Stimulated activated CD8-positive, alpha-beta memory T cell treated with anti-CD3 and anti-CD28 coated beads, Interleukin-4, amount 100 ng/mL, for 1 hour (primary cell): ENCODE measurements at places on chromosomes 11 and 22.
A peak's percentile ranks its signal among the peaks of the same experiment; 100 is the strongest.

DNA sequence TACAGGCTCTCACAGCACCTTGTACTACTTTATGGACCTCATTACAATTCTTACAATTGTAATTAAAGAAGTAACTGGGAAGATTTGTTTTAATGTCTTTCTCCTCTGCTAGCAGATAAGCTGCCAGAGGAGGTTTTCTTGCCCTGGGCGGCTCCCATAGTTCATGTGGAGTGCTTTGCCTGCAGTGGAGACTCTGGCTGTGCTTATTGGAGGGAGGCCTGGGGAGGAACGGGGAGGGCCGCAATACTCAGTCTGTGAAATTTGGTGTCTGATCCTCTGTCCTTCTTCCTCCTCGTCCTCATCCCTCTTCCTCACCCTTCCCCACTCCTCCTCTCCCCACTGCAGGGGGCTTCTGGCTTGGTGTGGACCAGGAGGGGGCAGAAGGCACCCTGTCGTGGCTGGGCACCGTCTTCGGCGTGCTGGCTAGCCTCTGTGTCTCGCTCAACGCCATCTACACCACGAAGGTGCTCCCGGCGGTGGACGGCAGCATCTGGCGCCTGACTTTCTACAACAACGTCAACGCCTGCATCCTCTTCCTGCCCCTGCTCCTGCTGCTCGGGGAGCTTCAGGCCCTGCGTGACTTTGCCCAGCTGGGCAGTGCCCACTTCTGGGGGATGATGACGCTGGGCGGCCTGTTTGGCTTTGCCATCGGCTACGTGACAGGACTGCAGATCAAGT, 5.6 kb downstream of the SLC35C1 start:
- no peak for DNase-seq

DNA sequence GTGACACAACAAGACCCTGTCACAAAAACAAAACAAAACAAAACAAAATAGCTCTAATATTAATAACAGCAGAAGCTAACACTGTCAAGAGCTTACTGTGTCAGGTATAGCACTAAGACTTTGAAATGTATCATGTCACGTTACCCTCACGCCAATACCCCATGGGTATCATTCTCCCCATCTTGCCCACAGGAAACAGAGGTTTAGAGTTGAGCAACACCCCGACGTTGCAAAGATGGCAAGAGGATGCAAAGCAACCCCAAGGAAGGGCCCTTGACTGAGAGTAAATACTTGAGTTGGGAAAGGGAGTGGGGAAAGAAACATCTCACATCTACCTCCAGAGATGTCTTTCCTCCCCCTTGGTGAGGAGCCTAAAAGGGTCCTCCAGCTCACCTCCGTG, 366.8 kb downstream of the LARGE1 start:
- no peak for DNase-seq

DNA sequence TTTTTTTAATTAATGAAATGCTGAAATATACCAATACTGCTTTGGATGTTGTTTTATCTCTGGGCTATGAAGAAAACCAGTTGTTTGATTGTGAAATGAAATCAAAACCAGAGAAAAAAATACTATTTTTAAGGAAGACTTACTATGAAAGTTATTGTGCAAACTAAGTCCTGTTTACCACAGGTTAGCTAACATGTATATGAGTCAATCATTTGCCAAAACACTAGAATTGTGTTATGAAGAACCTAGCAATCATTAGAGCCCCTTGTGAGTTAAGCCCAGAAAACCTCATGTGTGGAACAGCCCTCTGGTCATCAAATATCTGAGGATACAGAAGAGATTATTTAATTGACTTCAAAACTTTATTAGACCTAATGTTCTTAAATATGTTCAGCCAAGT, 83.7 kb downstream of the FAT3 start:
- DNase-seq: no peak

DNA sequence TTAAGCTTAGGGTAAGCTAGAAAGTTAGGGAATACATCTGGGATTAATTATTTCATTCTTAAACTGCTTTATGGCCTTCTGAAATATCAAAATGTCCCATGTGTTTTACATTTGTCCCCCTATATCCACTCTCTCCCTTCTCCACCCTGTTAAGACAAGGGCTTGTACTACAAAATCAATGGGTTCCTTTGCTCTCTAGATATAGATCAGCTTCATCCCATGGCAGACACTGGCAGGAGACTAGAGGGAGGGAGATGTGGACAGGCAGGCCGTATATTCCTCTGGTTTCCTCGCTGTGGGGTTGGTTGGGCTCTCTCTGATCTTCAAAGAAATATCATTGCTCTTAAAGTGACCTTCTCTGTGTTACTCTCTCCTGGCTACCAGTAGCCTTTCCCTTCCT, 1281.0 kb downstream of the LRRC4C start:
- DNase-seq: no peak

- no peak for DNase-seq
These were observed 23.9 kb upstream of the NNMT start for GRCh38 chr11:114272311-114272710.

DNA sequence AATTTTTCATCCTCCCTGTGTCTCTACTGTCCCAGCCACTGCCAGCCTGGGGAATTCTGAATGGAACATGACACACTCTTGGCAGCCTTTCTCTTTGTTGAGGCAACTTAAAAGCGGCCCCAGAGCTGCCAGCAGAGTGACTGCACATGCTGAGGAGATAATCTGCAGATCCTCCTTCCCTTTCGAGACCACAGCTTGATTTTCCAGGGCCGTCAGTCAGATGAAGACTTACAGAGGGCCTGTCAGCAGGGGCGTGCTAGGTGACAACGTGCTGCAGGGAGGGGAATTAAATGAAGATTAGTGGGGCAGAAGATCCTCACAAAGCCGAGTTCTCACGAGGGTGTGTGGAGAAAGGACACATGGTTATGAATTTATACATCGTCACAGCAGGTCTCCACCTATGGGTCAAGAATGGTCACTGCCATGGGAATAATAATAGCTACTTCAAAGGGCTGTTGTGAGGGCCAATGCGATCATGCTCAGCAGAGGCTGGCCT, 193.5 kb upstream of the PITPNB start:
- no peak for DNase-seq

- no peak for DNase-seq
These were observed 51.4 kb upstream of the RASD2 start for GRCh38 chr22:35489239-35489638.

GRCh38 chr11:70437111-70437784, 38.9 kb downstream of the CTTN start:
- DNase-seq: no peak

GRCh38 chr11:86671531-86672006, 847 bp downstream of the ME3 start:
- no peak for DNase-seq

GRCh38 chr11:119251114-119251513, 45.0 kb downstream of the CBL start:
- no peak for DNase-seq

DNA sequence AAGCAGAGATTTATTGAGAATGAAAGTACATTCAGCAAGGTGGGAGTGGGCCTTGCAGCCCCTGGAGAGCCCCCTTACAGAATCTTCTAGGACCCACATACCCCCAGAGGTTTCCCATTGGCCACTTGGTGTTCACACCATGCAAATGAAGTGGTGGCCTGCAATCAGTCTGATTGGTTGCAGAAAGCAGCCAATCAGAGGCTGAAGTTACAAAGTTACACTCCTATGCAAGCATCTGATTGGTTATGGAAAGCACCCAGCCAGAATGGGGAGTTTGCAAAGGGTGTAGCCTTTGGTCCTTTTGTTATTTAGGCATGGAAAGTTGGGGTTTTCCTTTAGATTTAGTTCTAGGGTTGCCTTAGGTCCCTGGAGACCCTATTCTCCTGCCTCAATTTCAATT, 34.9 kb downstream of the UVRAG start:
- DNase-seq: no peak

- DNase-seq: no peak
These were observed 36.7 kb downstream of the SPATA19 start for GRCh38 chr11:133808393-133809140.

DNA sequence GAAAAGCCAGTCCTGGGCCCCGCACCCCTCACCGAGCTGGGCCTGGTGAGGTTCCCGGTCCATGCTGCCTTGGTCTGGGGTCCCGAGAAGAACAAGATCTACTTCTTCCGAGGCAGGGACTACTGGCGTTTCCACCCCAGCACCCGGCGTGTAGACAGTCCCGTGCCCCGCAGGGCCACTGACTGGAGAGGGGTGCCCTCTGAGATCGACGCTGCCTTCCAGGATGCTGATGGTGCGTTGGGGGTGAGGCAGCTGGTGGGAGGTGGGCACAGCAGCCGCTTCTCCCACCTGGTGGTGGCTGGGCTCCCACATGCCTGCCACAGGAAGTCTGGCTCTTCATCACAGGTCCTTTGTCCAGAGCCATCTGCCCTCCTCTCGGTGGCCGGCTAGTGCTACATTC, 4.5 kb upstream of the SMARCB1 start:
- no peak for DNase-seq

DNA sequence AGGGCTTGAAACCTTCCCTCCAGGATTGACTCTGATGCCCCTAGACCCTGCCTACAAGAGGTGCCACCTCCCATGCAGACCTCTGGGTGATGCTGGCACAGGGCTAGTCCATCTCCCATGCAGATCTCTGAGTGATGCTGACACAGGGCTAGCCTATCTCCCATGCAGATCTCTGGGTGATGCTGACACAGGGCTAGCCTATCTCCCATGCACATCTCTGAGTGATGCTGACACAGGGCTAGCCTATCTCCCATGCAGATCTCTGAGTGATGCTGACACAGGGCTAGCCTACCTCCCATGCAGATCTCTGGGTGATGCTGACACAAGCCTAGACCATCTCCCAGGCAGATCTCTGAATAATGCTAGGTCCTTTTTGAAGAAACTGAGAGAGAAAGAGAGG, 321.7 kb downstream of the NTM start:
- no peak for DNase-seq

GRCh38 chr11:36265793-36266628, 23.2 kb downstream of the COMMD9 start:
- DNase-seq: no peak

DNA sequence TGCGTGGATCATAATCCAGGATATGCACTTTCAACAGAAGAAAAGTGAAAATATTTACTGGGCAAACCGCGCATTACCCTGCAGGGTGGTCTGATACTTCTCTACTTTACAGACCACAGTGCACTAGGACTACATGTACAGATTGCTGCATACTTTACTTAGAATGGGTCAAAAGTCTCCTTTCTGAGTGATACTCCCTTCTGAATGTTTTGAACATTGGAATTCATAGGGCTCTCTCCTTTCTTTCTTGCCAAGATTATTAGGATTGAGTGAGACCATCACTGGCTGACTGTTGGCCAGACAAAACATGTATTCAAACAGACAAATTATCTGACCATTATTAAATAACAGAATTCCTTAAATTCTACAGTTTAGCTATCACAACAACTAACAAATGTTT, 6.6 kb upstream of the FIBIN start:
- no peak for DNase-seq

GRCh38 chr22:46405901-46406300, 70.4 kb downstream of the TRMU start:
- DNase-seq: no peak

GRCh38 chr22:47164514-47165337, 402.3 kb downstream of the TBC1D22A start:
- DNase-seq: no peak

- peak; percentile 14 for DNase-seq
These were observed 107.8 kb downstream of the FAR1 start for GRCh38 chr11:13776134-13776815.

GRCh38 chr11:86335131-86335767, 33.2 kb downstream of the HIKESHI start:
- DNase-seq: no peak

- no peak for DNase-seq
These were observed 10.4 kb upstream of the TSKU start for GRCh38 chr11:76772783-76773106.

- DNase-seq: no peak
These were observed 22.4 kb downstream of the CAPN1 start for GRCh38 chr11:65204143-65204542.

DNA sequence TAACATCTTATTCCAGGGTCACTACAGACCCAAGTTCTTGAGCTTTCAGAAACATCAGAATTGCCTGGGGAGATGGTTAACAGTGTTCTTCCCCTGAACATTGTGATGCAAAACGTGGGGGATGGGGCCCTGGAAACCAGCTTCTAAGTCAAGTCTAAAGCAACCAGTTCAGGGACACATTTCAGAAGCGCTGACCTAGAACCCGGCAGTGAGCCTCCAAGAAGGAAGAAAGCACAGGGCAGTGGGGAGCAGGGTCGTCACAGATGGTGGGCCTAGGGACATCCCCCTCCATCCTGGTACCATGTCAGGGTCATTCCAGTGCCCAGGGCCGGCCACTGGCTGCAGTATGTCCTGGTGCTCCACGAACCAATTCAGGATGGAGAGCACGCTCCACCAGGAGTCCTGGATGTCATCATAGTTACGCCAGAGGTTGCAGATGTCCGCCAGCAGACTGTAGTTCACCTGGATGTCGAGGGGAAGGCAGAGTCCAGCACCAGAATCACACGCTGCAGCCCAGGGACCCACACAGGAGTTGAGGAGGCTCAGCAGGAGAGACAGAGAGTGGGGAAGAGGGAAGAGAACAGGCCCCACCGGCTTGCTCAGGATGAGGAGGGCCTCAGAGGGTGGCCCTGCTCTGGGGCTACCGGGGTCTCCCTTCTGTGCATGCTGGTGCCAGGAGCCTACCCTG, 5.0 kb downstream of the NAGA start:
- no peak for DNase-seq

DNA sequence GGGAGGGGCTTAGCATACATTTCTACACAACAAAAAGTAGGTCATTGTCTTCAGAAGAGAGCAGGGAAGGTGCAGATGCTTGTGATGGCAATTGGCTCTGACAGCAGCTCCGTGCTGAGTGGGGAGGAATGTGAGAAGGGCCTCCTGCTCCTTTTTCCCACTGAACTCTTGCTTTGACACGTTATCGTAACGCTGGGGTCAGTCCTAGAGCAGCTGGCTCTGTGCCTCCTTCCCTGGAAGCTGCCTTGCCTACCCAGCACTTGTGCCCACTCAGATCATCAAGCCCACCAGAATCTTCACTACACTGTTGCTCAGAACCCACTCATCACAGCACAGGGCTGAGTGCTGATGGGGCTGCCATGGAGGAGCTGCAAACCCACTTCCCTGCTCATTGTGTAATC, 14.9 kb upstream of the NAV2 start:
- DNase-seq: no peak
